ENCODE measurements at places on chromosomes 1 and 21. TPM values are rescaled to one million over a fixed set of nuclear protein-coding genes. Genes with fewer than 3 reads are reported as not detected.
A peak's percentile ranks its signal among the peaks of the same experiment; 100 is the strongest.

- DNase-seq, result no peak
Observed at GRCh38 chr1:41024953-41025352, 3.4 kb upstream of the SLFNL1 start.

- no peak for DNase-seq
Observed at GRCh38 chr1:234926264-234926558, 202.4 kb downstream of the TOMM20 start.

DNA sequence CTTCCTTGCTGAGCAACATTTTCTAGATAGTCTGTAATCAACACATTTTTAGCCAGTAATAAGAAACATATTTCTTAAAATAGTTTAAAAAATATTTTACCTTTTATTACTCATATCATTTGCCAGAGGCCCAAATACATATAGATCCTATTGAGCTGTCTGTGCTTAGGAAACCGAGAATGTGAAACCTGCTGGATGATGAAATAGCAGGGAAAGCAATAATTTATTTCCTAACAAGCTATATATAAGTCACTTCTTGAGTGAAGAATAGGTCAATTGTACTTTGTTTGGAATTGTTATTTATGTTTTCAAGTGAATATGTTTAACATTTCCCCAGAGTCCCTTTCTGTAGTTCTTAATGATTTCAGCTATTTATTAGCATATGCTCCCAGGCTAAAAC, 339.9 kb upstream of the TMPRSS15 start:
- no peak for DNase-seq

DNA sequence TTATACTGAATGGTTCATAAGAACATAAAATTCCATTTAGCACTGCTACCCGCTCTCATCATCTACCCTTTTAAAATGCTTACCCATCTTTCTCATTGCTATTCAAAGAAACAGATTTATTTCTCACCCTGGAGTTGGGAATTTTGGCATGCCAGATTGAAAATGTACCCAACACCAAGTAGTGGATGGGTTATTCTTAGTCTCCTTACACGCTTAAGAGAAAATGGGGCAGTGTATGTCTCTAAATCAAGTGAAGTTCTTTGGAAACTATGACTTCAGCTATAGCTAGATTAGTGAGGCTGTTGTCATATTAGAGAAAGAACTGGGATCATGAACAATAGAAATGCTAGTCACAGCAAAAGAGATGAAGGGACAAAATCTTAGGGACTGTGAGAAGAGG, 27.7 kb upstream of the ESRRG start:
- no peak for DNase-seq

DNA sequence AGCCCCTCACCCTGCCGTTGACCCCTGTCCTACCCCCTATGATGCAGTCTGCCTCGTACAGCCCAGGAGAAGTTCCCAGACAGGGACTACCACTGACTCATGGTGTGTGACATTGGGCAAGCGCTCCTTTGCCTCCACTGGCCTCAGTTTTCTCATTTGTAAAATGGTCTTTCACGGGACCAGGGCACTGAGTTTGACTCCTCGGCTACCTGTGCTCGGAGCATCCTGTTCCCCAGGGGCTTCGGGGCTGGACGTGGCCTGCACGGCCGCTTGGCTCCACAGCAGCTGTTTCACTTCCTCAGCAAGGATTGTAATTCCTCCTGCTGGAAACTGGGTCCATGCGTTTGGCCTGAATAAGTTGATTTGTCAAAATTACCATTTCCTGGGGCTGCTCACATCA, 277.3 kb downstream of the MATN1 start:
- no peak for DNase-seq

- DNase-seq, result peak; percentile 90
Observed at GRCh38 chr1:85406887-85407533, 57.9 kb downstream of the DDAH1 start.

DNA sequence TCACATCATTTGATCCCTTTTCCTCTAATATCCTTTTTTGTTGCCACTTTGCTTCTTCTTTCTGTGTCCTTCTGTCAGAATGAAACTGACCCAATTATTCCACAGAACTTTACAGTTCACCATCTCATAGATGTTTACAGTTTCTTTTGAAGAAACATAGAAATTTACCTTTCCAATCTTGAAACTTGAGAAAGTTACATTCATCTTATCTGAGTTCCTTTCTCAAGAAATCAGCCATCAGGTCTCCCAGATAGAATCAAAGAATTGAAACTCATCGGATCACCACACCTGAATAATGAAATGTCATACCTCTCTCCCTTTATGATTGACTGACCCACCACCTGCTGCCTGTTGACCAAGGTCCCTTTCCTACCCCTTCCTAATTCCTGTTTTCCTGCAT, 23.7 kb downstream of the CBR1 start:
- no peak for DNase-seq

GRCh38 chr1:197440715-197441114, 172.7 kb downstream of the CRB1 start:
- DNase-seq, result no peak

FMO3 gene
- 0.28 TPM for total RNA-seq

AMY1C gene
- total RNA-seq, result not detected

FAM167B gene
- 5.5 TPM for total RNA-seq

WNT4 gene
- 0.13 TPM for total RNA-seq

KRTAP10-11 gene
- not detected for total RNA-seq

CD52 gene
- not detected for total RNA-seq

CDC73 gene
- total RNA-seq, result 26.1 TPM
